Lung (tissue), 17 donors: ENCODE measurements at places on chromosomes 2 and 18. TPM values are rescaled to one million over a fixed set of nuclear protein-coding genes. Genes with fewer than 3 reads are reported as not detected.

The ZNF385B gene
- polyA plus RNA-seq = 43.2 TPM

The RND3 gene
- polyA plus RNA-seq = 23.5 TPM

The GCFC2 gene
- 9.5 TPM for polyA plus RNA-seq

The NTSR2 gene
- polyA plus RNA-seq = not detected

The PAIP2B gene
- polyA plus RNA-seq = 1.4 TPM

The AOX1 gene
- 8.0 TPM for polyA plus RNA-seq

The INSIG2 gene
- 19.2 TPM for polyA plus RNA-seq

The KCNG2 gene
- polyA plus RNA-seq = 1.8 TPM

The ECEL1 gene
- polyA plus RNA-seq = 0.35 TPM

The CFAP210 gene
- 3.3 TPM for polyA plus RNA-seq

The E2F6 gene
- polyA plus RNA-seq = 8.5 TPM

The KIAA2012 gene
- 1.8 TPM for polyA plus RNA-seq

The HOXD11 gene
- not detected for polyA plus RNA-seq

The RTP5 gene
- 0.08 TPM for polyA plus RNA-seq

The CPO gene
- polyA plus RNA-seq = 0.14 TPM

DNA sequence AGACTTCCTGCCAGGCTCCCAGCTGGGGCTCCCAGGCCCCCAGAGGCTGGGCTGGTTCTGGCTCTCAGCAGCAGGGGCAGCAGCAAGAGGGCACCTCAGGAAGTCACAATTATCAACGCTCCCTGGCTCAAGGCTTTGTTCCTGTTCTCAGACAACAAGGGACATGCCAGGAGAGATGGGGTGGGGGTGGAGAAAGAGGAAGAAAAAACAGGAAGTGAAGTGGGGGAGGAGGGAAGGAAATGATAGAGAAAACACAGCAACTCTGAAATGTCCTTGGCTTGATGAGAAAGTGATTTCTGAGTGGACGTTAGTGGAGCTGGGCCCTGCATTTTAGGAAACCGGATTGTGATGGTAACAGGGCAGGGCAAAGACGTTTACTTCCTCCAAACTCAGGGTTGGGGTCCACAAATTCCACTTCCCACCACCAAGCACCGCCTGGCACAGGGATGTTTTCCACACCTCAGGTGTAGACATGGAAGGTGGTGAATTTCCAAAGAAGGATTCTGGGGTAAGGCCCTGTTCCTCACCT, 40.4 kb downstream of the CYRIA start:
- DNase-seq = peak; percentile 76
- H3K36me3 ChIP-seq = peaks cover 4% of the 10 kb centered on the region
- peak overlapping the region; percentile 59 for H3K27ac ChIP-seq

GRCh38 chr18:3761266-3761665, 311.3 kb downstream of the TGIF1 start:
- H3K4me1 ChIP-seq = peaks cover 1% of the 10 kb centered on the region
- no peak for DNase-seq
- no peak overlapping the region for H3K4me3 ChIP-seq

GRCh38 chr2:162917626-162918025, 79.1 kb upstream of the KCNH7 start:
- DNase-seq = no peak
- H3K4me3 ChIP-seq = no peak overlapping the region
- no peaks in the 10 kb centered on the region for H3K4me1 ChIP-seq

- H3K4me1 ChIP-seq = peaks cover 43% of the 10 kb centered on the region
- H3K27me3 ChIP-seq = no peaks in the 10 kb centered on the region
- H3K4me3 ChIP-seq = no peak overlapping the region
- DNase-seq = peak; percentile 9
Observed at GRCh38 chr18:48826806-48827205, 124.0 kb downstream of the SMAD7 start.

DNA sequence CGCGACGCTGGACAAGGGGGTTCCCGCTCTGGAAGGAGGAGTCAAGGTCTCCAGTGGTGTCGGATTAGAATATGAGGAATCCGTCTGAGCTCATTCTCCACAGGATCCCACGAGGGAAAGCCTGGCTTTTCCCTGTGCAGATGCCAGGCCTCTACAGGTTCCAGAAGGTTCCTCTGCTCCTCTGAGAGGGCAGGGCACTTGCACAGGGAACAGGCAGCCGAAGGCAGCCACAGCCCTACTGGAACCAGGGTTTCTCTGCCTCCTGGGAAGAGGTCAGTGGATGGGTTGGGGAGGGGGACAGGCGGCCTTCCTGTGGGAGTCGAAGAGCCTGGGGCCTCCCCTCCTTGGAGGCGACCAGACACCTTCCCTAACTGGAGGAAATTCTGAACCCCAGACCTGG, 1.7 kb upstream of the AQP12A start:
- H3K4me3 ChIP-seq = no peak overlapping the region
- no peaks in the 10 kb centered on the region for H3K27me3 ChIP-seq
- no peaks in the 10 kb centered on the region for H3K36me3 ChIP-seq
- no peaks in the 10 kb centered on the region for H3K4me1 ChIP-seq
- no peak for DNase-seq
- H3K27ac ChIP-seq = no peak overlapping the region

DNA sequence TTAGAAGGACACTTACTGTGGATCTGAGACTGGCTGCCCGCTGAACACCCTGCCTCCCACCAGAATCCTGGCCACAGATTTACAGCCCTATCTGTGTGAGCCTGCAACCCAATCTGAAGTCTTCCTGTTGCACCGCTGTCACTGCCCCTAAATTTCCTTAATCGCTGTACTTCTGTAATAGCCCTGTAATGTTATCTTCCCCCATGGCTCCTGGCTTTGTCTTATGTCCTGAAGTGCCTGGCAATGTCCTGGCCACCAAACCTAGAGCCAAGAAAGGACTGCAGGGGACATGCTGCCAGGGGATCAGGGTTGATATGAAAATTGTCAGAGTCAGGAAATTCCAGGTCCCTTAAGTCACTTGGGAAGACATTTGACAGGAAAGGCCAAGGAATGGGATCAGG, 52.7 kb downstream of the FHOD3 start:
- H3K4me3 ChIP-seq = no peak overlapping the region
- H3K4me1 ChIP-seq = peaks cover 12% of the 10 kb centered on the region
- no peaks in the 10 kb centered on the region for H3K27me3 ChIP-seq
- H3K36me3 ChIP-seq = no peaks in the 10 kb centered on the region

DNA sequence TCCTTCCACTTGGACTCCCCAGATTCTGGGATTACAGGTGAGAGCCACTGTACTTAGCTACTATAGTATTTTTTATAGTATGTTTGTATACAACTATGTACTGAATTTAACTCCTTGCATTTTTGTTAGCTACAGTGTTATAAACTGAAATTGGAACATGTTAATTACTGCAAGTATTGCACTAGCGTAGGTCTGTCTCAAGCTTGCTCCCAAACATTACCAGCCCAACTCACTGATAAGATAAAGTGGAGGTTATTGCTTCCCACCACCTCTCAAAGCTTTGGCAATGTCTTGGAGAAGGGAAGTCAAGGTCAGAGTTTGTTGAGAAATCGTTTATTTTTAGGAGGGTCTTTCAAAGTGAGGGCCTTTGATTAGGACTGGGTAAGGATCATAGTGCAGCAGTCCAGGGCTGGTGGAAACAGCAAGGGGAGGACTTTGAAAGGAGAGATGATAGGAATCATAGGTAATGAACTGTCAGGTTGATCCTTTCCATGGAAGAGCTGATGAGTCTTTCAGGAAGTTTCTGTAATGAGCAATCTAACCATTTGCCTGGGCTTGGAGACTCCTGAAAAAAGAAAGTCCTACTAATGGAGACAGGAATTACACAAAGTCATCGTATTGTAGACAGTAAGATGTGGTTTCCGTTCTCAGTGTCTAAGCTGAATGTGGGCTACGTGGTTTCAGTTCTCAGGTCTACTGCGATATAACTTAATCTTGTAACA, 257.1 kb downstream of the MYO3B start:
- H3K4me3 ChIP-seq = no peak overlapping the region
- no peak for DNase-seq
- no peak overlapping the region for H3K27ac ChIP-seq
- no peaks in the 10 kb centered on the region for H3K36me3 ChIP-seq

GRCh38 chr18:69495841-69496533, 95.3 kb downstream of the DOK6 start:
- no peak for DNase-seq
- H3K27me3 ChIP-seq = no peaks in the 10 kb centered on the region
- no peak overlapping the region for H3K27ac ChIP-seq
- H3K4me1 ChIP-seq = peaks cover 1% of the 10 kb centered on the region
- no peaks in the 10 kb centered on the region for H3K36me3 ChIP-seq

- no peak for DNase-seq
- H3K4me3 ChIP-seq = no peak overlapping the region
- no peak overlapping the region for H3K27ac ChIP-seq
- H3K4me1 ChIP-seq = no peaks in the 10 kb centered on the region
- no peaks in the 10 kb centered on the region for H3K27me3 ChIP-seq
- H3K36me3 ChIP-seq = no peaks in the 10 kb centered on the region
Observed at GRCh38 chr2:238857959-238858358, 10.1 kb downstream of the TWIST2 start.

DNA sequence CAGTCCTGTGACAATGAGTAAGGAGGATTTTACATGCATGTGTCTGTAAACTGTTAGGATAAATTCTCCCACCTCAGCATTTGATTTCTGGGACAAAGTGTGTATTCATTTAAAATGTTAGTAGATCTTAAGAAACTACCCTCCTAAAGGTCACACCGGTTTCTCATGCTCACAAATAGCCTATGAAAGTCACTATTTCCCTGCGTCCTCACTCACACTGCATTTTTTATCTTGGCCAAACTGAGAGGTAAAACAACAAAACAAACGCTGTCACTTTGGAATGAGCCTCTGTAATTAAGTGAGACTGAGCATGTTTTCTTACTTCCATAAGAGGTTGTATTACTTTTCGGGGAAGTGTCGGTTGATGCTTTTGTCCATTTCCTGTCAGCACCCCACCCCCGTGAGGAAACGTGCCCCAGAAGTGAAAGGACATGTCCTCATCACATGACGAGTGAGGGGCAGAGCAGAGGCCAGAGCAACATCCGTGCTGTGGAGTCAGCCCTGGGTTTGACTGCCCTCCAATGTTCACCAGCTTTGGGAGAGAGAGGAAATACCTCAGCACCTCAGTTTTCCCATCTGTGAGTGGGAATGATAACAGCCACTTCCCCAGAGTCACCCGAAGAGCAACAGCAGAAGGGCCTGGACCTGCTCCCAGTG, 3.1 kb downstream of the GYPC start:
- H3K4me3 ChIP-seq = no peak overlapping the region
- peak; percentile 85 for DNase-seq
- peak overlapping the region; percentile 14 for H3K27ac ChIP-seq
- H3K36me3 ChIP-seq = no peaks in the 10 kb centered on the region
- no peaks in the 10 kb centered on the region for H3K27me3 ChIP-seq

- no peak overlapping the region for H3K27ac ChIP-seq
- no peaks in the 10 kb centered on the region for H3K27me3 ChIP-seq
Observed at GRCh38 chr2:163207693-163208370, 369.3 kb upstream of the KCNH7 start.

DNA sequence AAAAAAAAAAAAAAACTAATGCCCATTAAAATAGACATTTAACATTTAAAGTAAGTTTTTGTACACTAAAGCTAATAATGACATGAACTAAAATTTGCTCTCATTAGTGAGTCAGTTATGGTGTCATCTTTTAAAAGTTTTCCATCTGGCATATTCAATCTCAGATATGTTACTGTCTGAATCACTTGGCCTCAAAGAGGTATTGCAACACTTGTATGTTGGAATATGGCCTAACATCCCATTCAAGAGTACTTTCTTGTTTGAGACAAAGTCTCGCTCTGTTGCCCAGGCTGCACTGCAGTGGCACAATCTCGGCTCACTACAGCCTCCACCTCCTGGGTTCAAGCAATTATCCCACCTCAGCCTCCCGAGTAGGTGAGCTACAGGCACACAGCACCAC, 169.7 kb downstream of the TMEM163 start:
- no peaks in the 10 kb centered on the region for H3K4me1 ChIP-seq
- no peak overlapping the region for H3K4me3 ChIP-seq
- H3K27ac ChIP-seq = no peak overlapping the region

DNA sequence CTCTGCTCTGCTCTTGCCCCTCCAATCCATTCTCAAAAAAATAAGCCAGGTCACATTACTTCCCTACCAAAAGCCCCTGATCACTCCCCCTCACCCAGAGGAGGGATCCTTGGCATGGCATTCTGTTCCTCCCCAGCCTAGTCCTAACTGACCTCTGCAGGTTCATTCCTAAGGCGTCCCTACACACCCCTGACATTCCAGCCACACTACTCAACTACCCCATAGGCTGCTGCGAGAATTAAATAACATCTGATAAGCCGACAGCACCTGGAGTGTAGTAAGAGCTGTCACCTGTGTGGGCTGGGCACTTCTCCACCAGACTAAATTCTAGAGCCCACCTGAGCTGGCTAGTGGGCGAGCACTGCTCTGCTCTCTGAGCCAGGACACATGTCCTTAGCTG, 44.7 kb upstream of the SLC1A4 start:
- H3K36me3 ChIP-seq = no peaks in the 10 kb centered on the region
- peaks cover 11% of the 10 kb centered on the region for H3K4me1 ChIP-seq
- no peak overlapping the region for H3K27ac ChIP-seq
- no peaks in the 10 kb centered on the region for H3K27me3 ChIP-seq
- DNase-seq = no peak

DNA sequence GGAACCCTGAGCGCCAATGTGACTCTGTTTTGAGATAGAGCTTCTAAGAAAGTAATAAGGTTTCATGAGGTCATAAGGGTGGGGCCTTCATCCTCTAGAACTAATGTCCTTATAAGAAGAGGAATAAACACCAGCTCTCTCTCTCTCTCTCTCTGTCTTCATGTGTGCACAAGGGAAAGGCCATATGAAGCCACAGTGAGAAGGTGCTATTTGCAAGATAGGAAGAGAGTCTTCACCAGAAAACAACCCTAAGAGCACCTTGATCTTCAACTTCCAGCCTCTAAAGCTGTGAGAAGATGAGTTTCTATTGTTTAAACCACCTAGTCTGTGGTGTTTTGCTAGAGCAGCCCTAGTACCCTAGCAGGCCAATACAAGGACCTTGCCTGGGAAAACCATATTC, 55.8 kb downstream of the DOCK10 start:
- no peak for DNase-seq
- no peaks in the 10 kb centered on the region for H3K27me3 ChIP-seq
- H3K4me3 ChIP-seq = no peak overlapping the region

DNA sequence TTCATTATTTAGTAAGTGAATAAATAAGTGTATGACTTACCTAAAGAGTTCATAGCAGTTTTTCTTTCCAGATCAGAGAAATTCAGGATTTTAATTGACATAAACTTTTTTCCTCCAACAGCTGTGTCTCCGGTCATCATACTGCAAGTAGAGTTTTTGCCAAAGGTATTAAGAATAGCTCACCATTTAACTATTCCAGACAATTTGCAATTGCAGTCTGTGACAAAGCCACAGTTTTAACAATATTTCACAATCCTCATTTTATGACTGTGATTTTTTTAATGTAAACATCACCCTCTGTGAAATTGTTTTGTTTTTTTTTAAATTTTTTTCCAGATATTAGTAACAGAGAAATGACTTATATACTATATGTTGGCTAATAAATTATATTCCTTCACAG, 199.1 kb downstream of the TRIB2 start:
- peaks cover 20% of the 10 kb centered on the region for H3K4me1 ChIP-seq
- no peak overlapping the region for H3K4me3 ChIP-seq
- H3K27ac ChIP-seq = no peak overlapping the region
- DNase-seq = no peak
